ENCODE measurements at places on chromosomes 2 and 18. TPM values are rescaled to one million over a fixed set of nuclear protein-coding genes. Genes with fewer than 3 reads are reported as not detected.

MTLN gene
- total RNA-seq: 131 TPM

DNA sequence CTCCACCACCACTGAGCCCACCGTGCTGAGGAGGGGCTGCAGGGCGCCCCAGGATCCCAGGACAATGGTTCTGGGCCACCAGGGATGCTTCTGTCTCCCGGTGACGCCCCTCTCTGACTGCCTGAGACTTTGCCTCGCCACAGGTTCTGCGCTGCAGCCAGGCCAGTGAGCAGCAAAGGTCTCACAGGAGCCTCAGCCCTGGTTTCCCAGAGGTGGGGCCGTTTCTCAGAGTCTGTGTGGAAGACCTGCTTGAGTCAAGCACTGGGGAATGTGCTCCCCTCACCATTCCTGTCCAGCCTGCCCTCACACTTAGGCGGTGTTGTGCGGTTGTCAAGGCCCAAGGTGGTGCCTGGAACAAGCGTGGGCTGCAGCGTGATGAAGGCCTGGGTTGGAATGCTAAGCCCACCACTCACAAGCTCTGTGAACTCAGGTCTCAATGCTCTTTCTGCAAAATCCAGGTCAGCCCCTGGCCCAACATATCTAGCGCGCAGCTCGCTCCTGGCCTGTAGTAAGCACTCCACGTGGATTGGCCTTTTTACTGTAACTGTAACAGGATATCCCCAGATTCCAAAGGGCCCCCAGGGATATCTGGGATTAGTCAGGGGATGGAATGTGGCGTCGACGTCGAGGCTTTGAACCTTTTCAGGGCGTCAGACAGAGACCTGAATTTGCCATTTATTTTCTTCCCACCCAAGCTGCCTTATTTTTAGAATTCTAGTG is 47.6 kb downstream of the PLB1 start:
- no peaks in the 10 kb centered on the region for H3K27me3 ChIP-seq
- H3K4me1 ChIP-seq: peaks cover 13% of the 10 kb centered on the region
- H3K36me3 ChIP-seq: no peaks in the 10 kb centered on the region
- DNase-seq: no peak
- H3K4me3 ChIP-seq: no peak overlapping the region

DNA sequence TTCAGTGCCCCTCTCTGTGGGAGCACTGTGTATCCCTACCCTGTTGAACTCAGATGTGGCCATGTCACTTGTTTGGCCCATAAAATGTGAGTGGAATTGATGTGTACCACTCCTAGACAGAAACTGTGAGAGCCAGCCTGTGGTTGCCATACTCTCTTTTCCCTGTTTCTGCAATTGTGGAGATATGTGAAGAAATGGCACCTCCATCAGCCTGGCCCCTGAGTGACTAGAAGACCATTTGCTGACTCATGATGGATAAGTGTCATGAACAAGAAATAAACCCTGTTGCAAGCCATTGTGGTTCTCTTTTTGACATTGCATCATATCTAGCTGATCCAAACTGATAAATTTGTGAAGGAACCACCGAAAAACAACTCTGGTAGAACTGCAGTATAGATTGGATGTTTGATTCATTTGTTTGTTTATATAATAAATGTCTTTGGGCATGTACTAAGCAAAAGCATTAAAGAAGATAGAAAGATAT is 214.5 kb upstream of the FBXO11 start:
- no peaks in the 10 kb centered on the region for H3K4me1 ChIP-seq
- DNase-seq: no peak
- H3K27me3 ChIP-seq: no peaks in the 10 kb centered on the region
- no peak overlapping the region for H3K4me3 ChIP-seq
- H3K36me3 ChIP-seq: no peaks in the 10 kb centered on the region
- H3K27ac ChIP-seq: no peak overlapping the region

EGR4 gene
- total RNA-seq: not detected

DNA sequence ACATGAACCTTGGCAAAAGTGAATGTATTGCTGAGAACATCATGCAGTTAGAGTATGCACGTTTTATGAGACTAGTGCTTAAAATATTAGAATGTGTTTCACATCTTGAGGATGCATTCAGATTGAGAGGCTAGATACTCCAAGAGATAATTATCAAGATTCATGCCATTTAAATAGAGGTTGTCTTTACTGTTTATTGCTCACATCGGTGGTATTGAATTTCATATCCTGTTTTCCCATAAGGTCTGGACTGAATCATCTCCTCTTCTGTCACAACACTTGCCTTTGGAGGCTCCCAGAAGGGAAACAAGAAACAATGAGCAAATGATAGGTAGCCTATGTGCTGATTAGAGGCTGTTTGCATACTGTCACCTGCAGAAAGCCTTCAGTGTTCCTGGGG is 83.8 kb downstream of the CLHC1 start:
- H3K4me3 ChIP-seq: no peak overlapping the region
- no peaks in the 10 kb centered on the region for H3K36me3 ChIP-seq
- H3K27me3 ChIP-seq: no peaks in the 10 kb centered on the region
- no peak for DNase-seq
- H3K27ac ChIP-seq: no peak overlapping the region
- peaks cover 27% of the 10 kb centered on the region for H3K4me1 ChIP-seq

GRCh38 chr2:218253232-218253625 is 7.6 kb upstream of the GPBAR1 start:
- no peak overlapping the region for H3K4me3 ChIP-seq
- no peak for DNase-seq
- no peak overlapping the region for H3K27ac ChIP-seq
- no peaks in the 10 kb centered on the region for H3K27me3 ChIP-seq
- H3K36me3 ChIP-seq: peaks cover 76% of the 10 kb centered on the region

DYNAP gene
- not detected for total RNA-seq

Data from vagina (tissue), 2 donors.